ENCODE measurements at places on chromosomes 1 and 21.

DNA sequence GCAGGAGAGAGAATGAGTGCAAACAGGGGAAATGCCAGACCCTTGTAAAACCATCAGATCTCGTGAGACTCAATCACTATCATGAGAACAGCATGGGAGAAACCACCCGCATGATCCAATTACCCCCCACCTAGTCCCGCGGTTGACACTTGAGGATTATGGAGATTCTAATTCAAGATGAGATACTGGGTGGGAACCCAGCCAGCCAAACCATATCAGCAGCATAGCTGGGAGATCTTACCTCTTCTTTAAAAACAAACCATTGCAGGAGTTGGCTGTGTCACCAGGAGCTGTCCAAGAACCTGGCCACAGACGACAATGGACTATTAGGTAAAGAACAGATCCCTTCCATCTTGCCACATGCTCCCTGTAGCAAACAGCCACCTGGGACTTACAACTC, 422.7 kb downstream of the MATN1 start:
- DNase-seq = no peak

DNA sequence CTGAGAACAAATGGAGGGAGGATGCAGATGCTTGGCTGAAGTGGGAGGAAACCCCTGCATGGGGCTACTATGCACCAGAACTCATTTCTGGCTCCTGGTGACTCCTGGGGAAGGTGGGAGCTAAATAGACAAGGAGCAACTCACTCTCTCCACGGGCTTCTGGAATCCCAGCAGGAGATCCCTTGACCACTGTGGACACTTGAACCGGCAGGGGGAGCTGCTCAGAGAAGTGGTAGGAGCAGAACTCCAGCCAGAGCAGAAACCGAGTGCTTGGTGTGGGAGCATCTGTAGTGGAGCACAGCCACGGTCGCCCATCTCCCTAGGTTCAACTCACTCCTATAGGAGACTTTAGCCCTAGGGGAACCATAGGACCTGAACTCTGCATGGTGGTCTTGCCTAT, 205.6 kb upstream of the GJB5 start:
- DNase-seq = no peak

- DNase-seq = no peak
These were observed 45.5 kb downstream of the DDR2 start for GRCh38 chr1:162677607-162678371.

DNA sequence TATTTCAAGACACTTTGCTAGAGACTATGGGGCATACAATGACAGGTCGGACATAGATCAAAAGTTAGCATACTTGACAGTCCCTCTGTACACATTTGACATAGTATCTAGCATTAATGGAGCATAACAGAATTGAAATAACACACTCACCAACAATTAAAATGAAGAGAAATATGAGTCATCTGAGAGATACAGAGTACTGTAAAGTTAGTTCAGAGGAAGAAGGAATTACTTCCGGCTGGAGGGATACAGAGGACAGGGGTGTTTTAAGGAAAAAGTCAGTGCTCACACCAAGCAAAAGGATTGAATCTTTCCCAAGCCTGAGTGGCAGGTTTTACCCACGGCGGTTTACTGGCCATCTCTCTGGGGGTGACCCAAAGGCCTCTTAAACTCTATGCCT, 2.4 kb downstream of the ZMYND12 start:
- no peak for DNase-seq

DNA sequence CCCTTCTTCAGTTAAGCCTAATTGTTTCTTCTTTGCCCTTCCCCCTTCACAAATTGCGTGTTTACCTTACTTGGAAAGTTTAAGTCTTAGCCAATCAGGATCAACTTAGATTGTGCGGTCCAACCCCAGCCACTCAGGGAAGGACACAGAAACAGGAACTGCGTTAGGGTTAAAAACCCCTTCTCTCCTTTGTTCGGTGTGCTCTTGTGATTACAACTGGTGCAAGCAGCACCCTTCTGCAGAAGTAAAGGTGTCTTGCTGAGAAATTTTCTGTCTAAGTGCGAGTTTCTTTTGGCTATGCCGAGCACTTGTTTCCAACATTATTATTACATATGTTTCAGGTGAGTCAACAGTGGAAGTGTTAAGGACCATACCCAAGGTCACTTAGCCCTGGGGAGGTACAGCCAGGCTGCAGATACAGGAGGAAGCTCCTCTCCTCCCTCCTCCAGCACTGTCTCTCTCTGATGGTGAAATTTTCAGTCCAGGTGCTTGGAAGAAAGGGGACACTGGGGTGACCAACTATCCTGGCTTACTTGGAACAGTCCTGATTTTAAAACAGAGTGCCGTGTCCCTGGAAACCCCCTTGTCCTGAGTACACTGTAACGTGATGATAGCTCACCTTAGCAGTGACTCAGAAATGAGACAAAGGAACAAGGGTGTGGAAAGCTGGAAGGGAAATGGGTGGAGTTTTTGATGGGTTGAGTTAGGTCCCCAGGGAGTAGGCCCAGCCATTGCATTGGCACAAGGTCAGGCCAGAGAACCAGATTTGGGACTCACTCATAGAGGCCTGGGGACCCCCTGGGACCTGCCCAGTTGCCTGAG, 68.7 kb upstream of the KLHDC7A start:
- no peak for DNase-seq

DNA sequence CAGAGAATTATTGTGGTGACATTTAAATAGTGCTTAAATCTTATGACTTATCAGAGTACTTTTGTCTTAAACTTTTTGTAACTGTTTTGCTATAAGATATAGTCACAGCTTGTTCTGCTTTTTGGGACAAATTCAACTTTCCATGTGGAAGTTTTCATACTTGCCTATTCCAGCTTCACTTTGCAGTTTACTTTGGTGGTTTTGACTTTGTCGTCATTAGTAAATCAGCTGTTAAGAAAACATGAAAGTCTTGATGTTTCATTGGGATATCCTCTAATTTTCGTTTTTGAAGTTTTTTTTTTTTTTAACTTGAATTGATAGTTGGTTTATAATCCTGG, 31.3 kb downstream of the SDCCAG8 start:
- no peak for DNase-seq

DNA sequence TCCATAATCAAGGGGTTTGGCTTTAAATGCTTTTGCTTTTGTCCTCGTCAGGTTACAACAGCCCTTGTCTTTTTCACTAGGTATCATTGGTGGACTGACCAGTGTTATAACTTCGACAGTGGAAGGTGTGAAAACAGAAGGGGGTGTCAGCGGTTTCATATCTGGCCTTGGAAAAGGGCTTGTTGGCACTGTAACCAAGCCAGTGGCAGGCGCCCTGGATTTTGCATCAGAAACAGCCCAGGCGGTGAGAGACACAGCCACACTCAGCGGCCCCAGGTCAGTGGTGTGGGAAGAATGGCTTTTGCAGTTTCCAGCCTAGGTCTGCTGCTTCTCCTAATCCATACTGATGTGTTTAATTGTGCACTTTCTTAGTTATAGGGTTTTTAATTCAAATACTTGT, 157.9 kb downstream of the DHRS3 start:
- DNase-seq = no peak

- DNase-seq = no peak
These were observed 108.9 kb upstream of the NEK7 start for GRCh38 chr1:198047913-198048312.

DNA sequence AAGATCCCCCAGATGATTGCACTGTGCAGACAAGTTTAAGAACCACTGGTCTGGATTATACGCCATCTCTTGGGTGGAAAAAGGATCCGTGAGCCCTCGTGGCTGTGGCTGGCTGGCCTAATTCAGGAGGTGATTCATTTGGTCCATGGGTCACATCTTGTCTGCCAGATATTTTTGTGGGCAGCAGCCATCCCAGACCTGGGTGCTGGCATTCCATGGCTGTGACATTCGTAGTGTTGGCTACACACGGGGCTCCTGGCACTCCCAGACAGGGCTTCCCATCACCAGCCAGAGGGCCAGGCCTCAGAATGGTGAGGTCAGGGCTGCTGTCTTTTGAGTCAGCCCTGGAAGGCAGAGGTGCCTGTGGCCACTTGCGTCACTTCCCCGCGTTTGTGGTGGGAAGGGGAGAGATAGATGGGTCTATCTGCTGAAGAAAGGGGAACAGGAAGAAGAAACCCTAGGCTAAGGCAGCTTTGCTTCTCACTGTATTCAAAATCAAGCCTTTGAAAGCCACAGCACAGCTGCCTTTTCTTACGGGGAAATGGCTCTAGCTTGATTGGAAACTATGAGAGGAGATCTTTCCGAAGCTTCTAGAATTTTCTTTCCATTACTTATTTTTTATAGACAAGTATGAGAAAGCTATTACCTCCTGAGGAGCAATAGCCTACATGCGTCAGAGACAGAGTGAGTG, 32.4 kb downstream of the EIF2D start:
- DNase-seq = peak; percentile 78

DNA sequence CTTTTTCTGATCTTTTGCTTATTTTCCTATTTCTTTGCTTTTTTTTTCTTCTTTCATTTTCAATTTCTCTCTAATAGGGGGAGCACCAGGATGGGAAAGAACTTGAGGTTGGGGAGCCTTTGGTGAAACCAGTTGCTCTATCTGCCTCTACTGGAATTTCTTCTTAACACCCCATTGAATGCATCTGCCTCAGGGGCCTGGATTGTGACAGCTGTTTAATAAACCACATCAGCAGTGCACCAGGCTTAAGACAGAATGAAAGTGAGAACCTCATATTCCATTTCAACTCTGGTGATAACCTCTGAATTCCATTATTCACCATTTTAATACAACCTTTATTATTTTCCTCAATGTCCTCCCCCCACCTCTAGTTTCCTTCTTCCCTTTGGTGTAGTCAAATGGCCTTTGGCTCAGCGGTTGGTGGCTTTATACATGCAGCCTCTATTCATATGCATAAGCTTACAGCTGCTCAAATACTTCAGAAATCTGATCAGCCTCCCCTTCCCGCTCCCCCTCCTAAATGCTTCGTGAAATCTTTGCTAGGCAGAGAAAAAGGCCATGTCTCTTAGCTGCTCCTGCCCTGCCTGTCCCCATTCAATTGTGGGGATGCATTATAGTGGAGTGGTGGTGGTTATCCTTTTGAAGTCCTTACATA, 537.3 kb upstream of the PLXNA2 start:
- DNase-seq = no peak

- no peak for DNase-seq
These were observed 4.0 kb downstream of the AKR7A2 start for GRCh38 chr1:19307794-19308508.

DNA sequence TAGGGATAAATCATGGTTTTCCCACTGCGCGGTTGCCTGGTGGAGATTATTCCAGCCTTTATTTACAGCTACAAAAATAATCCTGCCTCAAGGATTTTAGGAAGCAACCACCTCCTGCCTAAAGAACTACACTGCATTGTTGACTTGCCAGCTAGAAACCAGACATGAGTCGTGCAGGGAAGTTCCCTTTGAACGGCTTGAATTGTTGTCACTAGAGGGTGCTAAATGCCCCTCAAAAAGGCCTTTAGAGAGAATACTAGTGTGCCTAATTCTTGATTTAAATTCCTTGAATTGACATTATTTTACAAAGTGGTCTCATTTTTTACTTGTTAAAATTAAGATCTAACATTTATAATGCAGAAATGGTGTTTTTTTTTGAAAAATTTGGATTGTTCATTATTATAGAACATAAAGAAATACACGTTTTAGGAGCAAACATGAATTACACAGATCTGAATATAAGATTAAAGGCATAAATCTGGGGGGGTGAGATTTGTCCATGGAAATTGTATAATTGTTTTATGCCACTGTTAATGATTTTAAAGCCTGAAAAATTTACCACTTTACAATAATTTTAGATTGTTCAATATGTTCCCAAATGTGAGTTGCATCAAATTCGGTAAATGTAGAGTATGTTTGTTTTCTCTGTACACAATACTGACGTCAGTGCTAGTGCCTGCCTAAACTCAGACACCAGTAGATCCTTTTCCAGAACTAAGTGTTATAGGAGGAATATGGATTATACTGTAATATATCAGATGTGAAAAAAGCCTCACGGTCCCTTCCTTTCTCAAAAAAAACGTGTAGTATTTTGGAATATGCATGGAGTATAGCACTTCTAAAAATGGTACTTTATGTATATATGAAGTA, 7.6 kb upstream of the ERG start:
- no peak for DNase-seq

GRCh38 chr21:45168522-45168921, 94.1 kb downstream of the ADARB1 start:
- no peak for DNase-seq

- no peak for DNase-seq
These were observed 139.7 kb downstream of the RERE start for GRCh38 chr1:8677782-8678181.

GRCh38 chr21:18477043-18477442, 73.5 kb upstream of the TMPRSS15 start:
- no peak for DNase-seq

DNA sequence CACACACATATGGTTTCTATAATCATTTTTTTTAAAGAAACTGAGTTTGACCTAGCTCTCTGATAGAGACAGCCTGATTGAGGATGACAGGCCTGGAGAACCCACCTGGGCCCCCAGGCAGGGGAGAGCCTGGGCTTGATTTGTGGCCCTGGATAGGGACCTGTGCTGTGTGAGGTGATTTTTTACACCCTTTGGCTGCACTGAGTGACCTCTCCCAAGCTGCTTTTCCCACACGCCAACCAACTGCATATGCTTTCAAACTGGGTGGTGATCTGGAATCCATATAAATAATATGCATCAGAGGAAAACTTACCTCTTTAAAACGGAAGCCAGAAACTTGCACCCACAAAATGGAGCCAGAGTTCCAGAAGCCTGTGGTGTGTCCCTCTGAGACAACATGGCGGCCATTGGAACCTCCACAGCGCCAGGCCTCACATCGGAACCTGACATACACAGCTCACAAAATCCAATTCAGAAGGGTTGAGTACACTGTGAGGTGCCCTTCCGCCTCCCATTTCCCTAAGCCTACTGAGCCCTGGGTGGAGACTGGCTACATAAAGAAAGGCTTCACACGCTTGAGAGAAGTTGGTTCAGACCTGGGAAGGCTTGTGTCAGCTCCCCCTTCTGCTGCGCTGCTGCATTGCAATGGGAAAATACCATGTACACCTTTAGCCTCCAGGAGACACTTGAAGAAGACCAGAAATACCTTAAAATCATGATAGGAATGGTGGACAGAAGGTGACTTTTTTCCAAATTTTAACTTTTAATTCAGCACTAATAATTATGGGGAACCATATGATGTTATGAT, 160.7 kb downstream of the HHIPL2 start:
- DNase-seq = no peak

- no peak for DNase-seq
These were observed 278 bp upstream of the KRTAP27-1 start for GRCh38 chr21:30337772-30338171.

GRCh38 chr21:25649146-25649545, 10.1 kb downstream of the JAM2 start:
- DNase-seq = no peak

- DNase-seq = no peak
These were observed 35.2 kb upstream of the NTPCR start for GRCh38 chr1:232915212-232915611.

GRCh38 chr1:44677201-44677766, 2.8 kb downstream of the ARMH1 start:
- DNase-seq = no peak

DNA sequence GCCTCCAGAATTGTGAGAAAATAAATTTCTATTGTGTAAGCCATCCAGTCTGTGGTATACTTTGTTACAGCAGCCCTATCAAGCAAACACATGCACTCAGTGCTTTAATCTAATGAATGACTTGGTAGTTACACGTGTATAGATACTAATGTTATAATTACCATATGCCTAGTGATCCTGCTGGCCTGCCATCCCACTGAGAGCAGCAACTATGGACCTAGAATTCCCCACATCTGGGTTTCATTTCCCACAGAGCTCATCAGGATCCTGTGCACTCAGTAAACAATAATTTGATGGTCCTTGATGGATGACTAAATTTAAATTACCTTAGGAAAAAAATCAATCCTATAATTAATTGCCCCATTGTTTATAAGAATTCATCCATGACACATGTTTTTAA, 86.5 kb upstream of the RGS1 start:
- no peak for DNase-seq

Data from activated CD4-positive, alpha-beta T cell treated with anti-CD3 and anti-CD28 coated beads for 1 hour (primary cell).